ENCODE measurements at places on chromosomes 3 and 15.

- no peak for DNase-seq
These were observed 170.1 kb downstream of the CNTN4 start for GRCh38 chr3:2268779-2269178.

- DNase-seq: no peak
These were observed 329.8 kb upstream of the PDZRN3 start for GRCh38 chr3:73954506-73954905.

DNA sequence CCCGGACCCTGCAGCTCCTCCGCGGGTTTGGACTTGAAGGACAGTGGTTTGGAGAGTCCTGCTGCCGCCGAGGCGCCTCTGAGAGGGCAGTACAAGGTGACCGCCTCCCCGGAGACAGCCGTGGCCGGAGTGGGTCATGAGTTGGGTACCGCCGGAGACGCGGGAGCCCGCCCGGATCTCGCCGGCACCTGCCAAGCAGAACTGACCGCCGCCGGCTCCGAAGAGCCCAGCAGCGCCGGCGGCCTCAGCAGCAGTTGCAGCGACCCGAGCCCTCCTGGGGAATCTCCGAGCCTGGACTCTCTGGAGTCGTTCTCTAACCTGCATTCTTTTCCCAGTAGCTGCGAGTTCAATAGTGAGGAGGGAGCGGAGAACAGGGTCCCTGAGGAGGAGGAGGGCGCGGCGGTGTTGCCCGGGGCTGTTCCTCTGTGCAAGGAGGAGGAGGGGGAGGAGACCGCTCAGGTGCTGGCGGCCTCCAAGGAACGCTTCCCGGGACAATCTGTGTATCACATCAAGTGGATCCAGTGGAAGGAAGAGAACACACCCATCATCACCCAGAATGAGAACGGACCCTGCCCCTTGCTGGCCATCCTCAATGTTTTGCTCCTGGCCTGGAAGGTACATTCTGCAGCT is 634 bp downstream of the MINDY2 start:
- peak; percentile 24 for DNase-seq

GRCh38 chr15:80920271-80920699 is 69.3 kb downstream of the MESD start:
- no peak for DNase-seq

DNA sequence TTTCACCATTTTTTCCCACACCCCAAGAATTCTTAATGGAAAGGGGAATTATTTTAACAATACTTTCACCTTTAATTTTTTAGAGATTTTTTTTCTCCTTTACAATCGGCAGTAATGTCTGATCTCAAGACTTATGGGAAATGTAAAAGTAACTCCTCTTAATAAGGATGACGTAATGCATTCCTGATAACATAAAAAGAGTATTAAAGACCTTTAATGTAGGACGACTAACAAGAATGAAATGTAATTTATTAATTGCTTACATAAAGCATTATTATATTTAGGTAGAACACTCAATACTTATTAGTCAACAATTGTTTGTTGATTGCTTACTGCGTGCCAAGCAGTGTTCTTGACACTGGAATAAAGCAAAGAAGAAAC is 416.8 kb upstream of the NAALADL2 start:
- DNase-seq: no peak

- peak; percentile 4 for DNase-seq
These were observed 703.8 kb upstream of the NR2F2 start for GRCh38 chr15:95626501-95627361.

DNA sequence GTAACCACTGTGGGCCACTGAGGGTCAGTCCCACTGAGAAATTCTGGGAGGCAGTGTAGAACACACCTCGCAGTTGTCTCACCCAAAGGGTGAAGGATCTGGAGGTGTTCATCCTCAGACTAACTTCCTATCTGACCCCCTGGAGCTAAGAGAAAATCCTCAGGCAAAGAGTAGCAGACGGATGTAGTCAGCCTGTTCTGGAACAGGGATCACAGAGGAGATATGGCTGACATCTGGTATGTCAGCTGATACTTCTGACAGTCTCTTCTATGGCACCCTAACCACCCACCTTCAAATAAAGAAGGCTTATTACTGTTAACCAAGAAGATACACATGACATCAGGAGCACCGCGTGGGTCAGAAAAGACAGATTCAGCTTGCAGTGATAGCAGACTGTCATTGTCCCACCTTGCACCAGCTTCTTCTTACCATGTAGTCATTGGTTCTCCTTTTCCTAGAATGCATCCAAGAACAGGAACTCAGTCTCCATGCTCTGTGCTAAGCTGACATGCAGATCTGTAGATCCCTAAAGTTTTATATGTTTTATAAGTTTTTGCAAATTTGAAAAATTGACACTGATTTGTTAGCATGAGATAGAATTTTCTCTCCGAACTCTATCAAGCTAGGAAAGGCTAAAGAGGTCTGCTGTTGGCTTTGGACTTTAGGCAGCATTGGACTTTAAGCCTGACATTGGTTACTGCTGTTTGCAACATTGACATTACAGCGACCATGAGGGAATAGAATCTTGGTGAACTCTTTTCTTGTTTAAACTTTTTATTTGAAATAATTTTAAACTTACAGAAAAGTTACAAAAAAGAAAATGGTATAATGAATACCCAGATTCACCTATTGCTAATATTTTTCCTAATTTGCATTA is 60.4 kb downstream of the KBTBD12 start:
- no peak for DNase-seq

GRCh38 chr15:86610038-86610437 is 530.4 kb downstream of the AGBL1 start:
- DNase-seq: no peak

DNA sequence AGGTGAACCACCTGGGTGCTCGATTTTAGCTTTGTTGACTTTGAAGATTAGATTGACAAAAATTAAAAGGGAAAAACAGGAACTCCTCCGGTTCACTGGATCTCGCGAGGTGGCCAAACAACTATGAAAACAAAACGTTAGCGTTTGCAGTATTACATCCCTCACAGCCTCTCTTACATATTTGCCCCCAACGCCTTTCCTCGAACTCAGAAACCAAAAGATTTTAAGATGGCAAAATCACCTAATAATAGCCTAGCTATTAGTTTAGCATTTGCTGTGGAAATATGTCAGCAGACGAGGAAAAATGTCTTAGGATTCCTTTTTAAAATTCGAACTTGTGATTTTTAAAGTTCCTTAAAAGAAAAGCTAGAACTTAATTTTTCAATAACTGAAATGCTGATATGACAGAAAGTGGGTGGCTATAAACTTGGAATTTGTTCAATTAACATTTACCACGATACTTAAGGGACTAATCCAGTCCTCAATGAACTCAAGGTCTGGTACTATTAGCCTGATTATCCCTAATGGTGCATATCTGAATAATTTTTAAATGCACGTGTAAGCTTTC is 491 bp upstream of the SENP7 start:
- no peak for DNase-seq

- no peak for DNase-seq
These were observed 29.2 kb upstream of the OR5K1 start for GRCh38 chr3:98433764-98434163.

- DNase-seq: no peak
These were observed 61.5 kb downstream of the SLCO2A1 start for GRCh38 chr3:133967992-133968892.

DNA sequence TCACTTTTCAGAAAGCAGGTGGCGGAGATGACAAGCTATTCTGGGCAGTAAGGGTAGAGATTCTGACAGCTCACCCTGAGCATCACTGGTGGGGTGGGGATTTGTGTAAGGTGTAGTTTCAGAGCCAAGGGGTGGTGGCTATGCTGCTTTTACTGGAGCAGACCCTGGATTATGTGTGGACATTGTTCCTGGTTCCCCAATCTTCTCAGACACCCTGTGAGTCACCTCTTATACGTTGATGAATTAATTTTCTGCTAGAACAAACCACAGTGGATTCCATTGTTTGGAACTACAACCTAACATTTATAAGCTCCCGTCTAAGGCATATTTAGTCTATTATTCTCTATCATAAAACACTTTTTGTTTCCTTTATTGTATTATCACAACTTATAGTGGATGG is 169.5 kb upstream of the COL8A1 start:
- DNase-seq: no peak

DNA sequence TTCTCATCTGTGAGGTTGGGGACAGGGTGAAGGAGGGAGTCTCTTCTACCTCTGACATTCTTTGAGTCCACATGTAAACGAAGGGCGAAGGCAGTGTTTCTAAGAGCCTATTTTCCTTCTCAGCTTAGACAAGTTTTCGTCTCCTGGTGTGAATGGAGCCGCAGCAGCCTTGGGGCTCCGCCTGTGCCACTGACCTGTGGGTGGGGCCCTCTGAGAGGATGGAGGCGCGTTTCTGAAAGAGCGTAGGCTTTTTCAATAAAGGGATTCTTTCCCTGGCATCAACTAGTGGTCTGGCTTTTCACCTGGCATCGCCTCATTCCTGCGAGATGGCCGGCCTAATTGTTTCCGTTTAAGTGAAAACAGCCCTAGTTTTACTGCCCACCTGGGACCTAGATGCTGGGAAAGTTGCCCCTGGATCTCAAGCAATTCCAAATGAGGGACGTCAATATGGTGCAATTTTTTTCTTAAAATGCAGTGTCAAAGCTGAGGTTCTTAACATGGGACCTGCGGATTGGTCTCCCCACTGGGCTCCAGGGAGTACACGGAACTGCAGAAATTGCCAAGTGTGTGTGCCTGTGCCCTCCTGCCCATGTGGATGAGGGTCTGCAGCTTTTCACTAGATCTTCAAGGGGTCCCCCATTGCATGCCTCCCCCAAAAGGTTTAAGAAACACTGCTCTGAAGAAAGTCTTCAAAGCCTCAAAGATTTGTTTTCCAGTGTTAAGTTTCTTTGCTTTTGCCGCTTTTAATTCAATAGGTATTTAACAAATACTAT is 958 bp downstream of the GLDN start:
- DNase-seq: no peak

GRCh38 chr15:67322481-67322880 is 67.9 kb downstream of the IQCH start:
- no peak for DNase-seq

GRCh38 chr15:45177285-45177684 is 10.5 kb downstream of the SHF start:
- DNase-seq: no peak

GRCh38 chr3:3177861-3178497 is 1.5 kb downstream of the CRBN start:
- no peak for DNase-seq

DNA sequence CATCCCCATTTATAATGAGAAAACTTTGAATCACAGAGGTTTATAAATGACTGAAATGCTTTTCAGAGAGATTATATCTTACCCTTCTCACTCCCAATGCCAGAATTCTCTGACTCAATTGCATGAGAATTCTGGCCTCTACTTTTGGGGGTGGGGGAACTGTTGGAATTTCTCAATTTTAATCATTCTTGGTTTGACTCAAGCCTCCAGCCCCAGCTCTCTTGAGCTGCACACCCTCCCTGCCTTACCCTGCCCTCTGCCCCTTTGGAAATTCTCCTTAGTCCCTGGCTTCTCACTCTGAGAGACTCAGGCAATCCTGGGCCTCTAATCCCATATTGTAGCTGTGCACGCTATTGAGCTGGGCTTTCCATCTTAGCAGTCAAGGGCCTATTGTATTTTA is 44.2 kb downstream of the ZNF589 start:
- DNase-seq: no peak

GRCh38 chr3:34858067-34858660 is 781.2 kb upstream of the ARPP21 start:
- no peak for DNase-seq

GRCh38 chr15:88312941-88313579 is 56.5 kb upstream of the NTRK3 start:
- no peak for DNase-seq

DNA sequence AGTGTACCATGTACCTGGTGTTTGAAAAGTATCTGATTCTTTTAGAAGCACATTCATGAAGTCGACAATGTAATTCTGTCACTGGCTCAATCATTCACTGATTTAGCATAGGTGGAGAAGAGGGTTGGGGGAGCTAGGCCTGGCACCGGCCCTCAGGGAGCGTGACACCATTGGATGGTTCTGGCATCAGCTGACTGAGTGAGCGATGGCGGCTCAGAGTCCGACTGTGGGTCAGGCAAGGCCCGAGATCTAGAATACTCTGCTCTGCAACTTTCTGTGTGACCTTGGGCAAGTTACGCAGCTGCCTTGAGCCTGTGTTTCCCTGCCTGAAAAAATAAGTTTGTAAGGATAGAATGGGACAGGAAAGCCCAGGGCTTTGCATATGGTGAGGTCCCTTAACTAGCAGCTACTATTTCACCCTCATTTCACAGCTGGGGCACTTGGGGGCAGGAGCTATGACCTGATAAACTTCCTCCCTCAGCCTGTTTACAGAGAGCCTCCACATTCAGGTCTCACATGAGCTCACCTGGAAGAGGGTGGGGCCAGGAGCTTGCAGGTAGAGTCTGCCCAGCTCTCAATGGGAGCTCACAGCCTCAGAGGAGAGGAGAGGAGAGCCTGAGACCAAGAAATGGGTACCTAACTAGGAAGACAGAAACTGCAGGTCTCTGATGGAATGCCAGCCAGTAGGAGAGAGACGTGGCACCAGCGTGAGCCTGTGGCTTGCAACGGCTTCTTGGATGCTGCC is 153.7 kb upstream of the TLE3 start:
- DNase-seq: no peak

DNA sequence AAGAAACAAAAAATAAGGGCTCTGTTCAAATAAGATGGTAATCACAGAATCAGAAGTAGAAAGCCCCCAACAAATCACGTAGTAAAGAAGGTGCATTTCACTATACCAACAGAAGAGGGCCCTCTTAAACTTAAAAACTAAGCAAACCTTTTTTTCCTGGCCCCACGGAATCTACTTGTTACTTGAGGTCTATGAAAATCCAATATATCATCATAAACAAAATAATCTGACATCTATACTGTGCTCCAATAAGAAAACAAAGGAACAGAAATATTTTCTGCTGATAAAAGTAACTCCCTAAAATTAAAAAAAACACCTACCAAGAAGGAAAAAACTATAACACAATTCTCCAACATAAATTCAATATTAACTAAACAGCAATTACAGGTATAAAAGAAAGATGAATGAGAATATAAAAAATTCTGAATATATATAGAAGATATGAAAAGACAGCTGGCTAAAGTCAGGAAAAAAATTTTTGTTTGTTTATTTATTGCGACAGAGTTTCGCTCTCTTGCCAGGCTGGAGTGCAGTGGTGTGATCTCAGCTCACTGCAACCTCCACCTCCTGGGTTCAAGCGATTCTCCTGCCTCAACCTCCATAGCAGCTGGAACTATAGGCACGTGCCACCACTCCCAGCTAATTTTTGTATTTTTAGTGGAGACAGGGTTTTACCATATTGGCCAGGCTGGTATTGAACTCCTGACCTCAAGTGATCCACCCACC is 81.8 kb downstream of the CLASP2 start:
- no peak for DNase-seq

GRCh38 chr15:57914350-57915055 is 151.0 kb downstream of the ALDH1A2 start:
- no peak for DNase-seq

GRCh38 chr3:140599496-140599895 is 78.4 kb upstream of the TRIM42 start:
- no peak for DNase-seq

DNA sequence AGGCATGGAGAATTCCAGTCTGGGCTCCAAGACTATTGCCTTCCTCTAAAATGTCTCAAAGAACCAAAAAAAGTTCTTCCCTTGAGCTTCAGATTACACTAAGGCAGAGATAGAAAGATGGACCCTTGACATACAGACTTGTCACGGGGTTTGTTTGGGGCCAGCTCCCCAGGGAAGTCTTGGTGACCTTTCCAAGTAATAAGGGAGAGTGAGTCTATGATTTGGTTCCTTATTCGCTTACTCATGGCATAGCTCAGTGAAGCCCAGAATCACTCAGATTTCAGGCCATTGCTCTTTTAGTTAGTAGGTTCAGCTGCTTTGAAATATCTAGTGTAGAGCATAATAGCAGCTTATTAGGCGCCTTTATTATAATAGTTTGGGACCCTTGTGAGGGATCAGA is 90.3 kb downstream of the PLCL2 start:
- DNase-seq: no peak

Data from neural crest cell (in vitro differentiated cells).